ENCODE measurements at places on chromosomes 3 and 15. TPM values are rescaled to one million over a fixed set of nuclear protein-coding genes. Genes with fewer than 3 reads are reported as not detected.

DNA sequence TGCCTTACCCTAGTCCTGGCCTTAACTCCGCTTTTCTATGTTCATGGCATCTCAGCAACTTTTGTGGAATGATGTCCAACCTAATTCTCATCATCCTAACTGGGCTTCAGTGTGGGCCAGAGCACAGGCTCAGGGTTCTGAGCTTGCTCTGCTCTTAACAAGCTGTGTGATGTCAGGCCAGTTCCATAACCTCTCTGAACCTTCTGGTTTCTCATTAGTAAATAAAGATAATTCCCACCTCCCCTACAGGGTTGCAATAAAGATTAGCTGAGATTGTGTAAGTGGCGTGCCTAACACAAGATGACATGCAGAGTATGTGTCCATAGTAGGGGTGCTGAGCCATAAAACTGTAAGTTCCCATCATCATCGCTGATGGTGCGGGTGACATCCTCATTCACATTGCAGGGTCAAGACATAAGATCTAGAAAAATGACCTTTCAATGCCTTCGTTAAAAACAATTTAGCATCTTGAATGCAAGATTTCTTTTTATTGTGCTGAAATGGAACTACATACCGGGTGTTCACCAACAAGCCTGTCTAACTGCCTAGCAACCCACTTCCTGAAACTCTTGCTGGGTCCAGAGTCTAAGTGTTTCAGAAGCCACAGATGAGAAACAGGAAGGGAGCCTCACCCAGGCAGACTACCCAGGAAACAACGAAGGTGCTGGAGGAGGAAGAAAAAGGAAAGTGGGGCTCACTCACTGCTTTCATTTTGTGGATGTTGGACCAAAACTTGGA, 36.2 kb downstream of the CDCP1 start:
- peak; percentile 95 for DNase-seq

The SNX33 gene
- total RNA-seq = 23.8 TPM

DNA sequence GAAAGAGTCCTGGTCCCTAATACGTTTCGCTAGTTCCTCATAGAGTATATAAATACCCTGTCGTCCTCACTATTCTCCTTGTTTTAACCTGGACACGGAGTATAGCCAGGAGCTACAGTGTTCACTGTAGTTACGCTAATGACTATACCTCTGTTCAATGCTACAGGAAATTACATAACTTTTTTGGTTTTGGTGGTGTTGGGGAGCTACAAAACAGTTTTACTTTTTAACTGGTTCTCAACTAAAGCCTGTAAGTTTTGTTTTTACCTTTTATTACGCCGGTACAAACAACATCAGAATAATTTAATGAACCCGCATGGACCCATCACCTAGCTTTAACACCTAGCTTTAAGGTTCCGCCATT, 1.5 kb downstream of the LMLN start:
- DNase-seq = no peak

DNA sequence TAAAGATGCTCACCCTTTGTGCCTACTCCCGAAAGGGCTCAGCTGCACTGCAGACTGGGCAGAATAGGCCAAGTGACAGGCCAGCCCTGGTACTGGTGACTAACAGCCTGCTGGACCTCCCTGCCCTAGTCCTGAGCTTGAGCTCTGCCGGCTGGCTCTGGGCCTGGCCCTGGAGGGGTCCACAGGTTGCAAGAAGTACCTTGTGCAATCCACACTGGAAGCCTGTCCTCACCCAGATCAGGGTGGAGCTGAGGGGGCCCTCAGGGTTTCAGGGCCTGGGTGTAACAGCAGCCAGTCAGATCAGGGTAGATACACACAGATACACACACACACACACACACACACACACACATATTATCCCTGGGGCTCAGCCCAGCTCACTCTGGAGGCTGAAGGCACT, 27.3 kb upstream of the PLA2G4D start:
- DNase-seq = no peak

DNA sequence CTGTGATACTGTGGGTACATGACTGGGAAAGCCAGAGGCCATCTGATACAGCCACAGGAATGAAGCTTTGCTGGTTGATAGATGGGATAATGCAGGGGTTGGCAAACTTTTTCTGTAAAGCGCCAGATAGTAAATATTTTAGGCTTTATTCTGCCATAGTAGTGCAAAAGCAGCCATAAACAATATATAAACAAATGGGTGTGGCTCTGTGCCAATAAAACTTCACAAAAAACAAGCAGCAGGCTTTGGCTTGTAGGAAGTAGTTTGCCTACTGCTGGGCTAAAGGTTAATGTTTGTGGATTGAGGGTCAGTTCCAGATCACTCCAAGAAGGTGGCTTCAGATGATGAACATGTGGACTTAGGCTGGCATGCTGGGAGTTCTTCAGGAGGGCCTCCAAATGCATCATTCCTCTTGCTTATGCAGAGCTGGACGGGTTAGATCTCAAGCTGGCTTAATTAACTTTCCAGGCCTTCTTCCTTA, 305.7 kb downstream of the RPLP1 start:
- DNase-seq = peak; percentile 98

The DPPA4 gene
- not detected for total RNA-seq

- DNase-seq = no peak
These were observed 746.4 kb upstream of the NR2F2 start for GRCh38 chr15:95584088-95584487.

Data from fibroblast of villous mesenchyme (primary cell).